ENCODE measurements at places on chromosomes 12 and 14.
A peak's percentile ranks its signal among the peaks of the same experiment; 100 is the strongest.

- no peak for DNase-seq
Measured at GRCh38 chr14:44112774-44113460, 394.2 kb downstream of the FSCB start.

DNA sequence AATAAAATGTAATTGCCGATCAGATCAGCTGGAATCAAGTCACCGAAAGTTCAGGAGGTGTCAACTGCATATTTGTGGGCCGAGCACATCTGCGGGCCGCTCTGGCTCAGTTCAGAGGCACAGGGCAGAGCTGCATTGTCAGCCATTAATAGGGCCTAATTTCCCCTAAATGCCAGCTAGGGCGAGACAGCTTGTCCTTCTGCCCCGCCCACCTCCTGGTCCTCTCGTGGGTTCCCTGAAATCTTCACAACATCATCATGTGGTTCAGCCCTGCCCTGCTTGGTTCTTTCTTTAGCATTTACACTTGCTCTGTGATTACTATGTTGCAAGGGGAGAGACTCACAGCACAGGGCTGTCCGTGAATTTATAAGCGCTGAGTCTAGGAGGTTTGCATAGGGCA, 148.9 kb downstream of the CHST11 start:
- DNase-seq: peak; percentile 17

GRCh38 chr14:92328664-92329255, 5.8 kb downstream of the SLC24A4 start:
- no peak for DNase-seq

DNA sequence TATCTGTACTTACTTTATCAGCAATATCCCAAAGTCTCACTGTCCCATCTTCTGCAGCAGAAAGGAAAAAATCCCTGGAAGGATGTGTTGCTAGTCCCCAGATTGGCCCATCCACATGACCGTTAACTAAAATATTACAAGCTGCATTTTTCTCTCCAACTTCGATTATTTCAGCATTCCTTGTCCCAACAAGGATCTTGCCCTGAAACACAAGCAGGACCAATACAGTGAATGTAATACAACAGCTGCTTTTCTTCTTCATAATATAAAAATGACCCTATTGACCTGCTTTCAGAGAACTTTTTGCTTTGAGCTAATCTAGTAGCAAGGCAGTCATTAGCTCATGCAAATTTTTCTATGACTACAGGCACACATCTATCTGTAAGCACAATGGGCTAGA, 58.3 kb downstream of the ZC3H14 start:
- DNase-seq: no peak

DNA sequence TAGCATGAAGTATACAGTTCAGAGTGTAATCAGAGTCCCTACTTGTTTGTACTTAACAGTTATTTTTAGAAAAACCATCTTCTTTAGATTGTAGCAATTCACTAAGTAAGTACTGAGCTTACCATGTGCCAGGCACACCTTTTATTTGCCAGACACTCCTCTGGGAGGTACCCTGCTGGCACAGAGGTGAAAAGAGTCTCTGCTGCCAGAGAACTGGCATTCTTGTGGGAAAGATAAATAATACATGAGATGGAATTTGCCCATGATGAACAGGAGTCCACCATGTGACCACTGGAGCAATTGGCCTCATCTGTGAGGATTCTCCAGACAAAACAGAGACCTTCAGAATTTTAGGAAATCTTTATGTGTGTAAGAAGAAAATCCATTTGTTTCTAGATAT, 199.3 kb upstream of the SLC16A7 start:
- DNase-seq: no peak

Measured in WTC11 (cell line).